Motor neuron (in vitro differentiated cells): ENCODE measurements at places on chromosomes 3 and 15.

DNA sequence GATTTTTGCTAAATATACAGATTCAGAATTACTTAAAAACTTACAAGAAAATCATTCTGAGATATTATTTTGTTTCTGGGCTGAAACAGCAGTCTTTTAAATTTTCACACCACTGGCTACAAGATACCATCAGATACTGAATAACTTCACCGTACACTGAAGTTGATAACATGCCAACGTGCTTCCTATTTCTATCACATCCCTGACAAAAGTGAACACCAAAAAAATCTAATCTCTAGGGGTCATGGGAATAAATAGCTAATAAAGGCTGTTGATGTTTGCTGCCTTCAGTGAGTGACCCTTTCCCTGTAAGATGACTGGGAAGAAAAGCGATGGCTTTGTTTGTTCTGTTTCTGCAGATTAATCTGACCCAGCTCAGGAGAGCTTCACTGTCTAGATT is 120.5 kb downstream of the DUT start:
- ATAC-seq = no peak

- ATAC-seq = no peak
Observed at GRCh38 chr3:82342521-82342920, 581.1 kb upstream of the GBE1 start.

GRCh38 chr3:124532071-124532470 is 198.2 kb upstream of the UMPS start:
- ATAC-seq = no peak

- no peak for ATAC-seq
Observed at GRCh38 chr3:155553780-155554179, 191.1 kb downstream of the PLCH1 start.

DNA sequence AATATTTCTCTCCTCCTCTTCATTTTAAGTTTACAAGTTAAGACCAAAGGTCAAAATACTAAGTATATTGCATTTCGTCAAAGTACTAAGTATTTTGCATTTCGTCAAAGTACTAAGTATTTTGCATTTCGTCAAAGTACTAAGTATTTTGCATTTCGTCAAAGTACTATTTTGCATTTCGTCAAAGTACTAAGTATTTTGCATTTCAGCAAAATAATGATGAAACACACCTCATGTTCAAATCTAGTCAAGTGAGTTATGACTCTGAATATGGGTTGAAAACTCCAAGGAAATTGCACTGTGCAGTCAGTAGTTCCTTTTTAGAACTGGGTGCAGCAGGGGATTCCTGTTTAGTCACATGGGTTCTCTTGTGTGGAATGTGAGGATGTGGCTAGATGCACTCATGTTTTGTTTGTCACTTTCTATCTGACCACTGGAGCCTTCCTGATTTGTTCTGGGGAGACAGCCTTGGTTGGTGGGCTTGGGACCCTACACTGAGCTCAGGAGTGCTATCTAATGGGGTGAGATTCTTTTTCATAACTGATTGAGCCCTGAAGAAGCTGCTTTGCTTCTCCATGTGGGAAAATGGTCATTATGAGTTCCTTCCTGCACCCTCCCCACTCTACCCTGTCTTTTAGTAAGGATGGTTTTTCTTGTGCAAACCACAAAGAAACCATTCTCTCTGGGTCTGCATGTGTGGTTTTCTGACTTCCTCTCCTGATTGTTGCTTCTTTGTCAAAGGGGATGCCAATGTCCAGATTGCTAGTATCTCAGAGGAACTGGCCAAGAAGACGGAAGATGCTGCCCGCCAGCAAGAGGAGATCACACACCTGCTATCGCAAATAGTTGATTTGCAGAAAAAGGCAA is 73.4 kb downstream of the CCK start:
- ATAC-seq = peak; percentile 85

DNA sequence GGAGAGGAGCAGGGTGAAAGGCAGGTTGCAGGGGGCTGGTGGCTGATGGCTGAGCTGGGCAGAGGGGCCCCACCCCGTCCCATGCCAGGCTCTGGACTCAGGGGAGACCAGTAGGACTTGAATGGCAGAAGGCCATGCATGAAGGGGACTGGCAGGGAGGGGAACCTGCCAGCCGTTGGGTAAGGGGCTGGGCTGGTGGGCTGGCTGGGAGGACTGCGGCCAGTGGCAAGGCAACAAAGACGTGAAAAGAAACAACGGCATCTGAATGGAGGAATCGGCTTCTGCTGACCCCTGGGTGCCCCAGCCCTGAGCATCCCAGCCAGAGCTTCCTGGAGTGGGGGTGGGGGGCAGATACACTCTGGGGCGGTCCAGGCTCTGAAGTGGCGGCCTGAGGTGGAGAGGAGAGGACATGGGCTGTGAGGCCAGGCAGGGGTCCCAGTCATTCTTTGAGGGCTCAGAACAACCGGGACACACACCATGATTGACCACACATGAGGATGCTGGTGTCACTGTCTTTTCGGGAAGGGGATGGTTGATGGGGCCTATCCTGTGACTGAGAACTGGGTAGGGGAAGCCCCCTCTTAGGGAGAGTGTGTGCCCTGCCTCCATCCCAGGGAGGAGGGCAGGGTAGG is 11.7 kb downstream of the GLYCTK start:
- ATAC-seq = peak; percentile 58

DNA sequence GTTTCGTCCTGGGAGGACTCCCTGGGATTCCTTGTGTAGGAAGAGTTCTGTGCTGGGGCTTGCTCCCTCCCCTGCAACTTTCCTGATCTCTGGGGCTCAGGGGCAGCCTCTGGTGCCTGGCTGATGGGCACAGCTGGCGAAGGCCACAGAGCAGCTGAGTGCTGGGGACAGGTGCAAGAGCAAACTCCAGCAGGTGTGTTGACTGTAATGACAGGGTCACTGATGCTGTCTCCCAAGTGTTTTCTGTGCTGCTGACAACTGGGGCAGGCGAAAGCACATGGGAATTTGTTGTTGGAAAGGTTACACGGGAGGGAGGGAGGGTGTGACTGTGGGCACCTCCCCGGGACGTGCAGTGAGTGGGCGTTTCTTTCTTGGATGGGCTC is 21.6 kb downstream of the CPN2 start:
- no peak for ATAC-seq

- no peak for ATAC-seq
Observed at GRCh38 chr3:160684368-160684740, 7.4 kb downstream of the ARL14 start.

- no peak for ATAC-seq
Observed at GRCh38 chr15:48796930-48797329, 13.9 kb downstream of the CEP152 start.

DNA sequence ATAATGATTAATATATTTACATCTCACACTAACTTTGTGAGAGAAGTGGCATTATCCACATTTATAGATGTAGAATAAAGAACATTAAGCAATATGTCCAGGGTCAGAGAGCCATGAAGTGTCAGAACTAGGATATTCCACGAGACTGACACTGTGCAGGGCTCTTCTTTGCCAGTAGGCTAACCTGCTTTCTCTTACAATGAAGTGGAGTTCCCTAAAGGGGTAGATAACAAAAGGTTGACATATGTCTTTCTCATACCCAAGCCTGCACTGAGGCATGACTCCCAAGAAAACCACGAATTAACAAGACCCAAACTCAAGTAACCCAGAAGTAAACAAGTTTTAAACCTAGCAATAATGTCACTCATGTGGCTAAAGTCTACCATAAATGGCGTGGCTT is 191.5 kb upstream of the SLC2A2 start:
- no peak for ATAC-seq

DNA sequence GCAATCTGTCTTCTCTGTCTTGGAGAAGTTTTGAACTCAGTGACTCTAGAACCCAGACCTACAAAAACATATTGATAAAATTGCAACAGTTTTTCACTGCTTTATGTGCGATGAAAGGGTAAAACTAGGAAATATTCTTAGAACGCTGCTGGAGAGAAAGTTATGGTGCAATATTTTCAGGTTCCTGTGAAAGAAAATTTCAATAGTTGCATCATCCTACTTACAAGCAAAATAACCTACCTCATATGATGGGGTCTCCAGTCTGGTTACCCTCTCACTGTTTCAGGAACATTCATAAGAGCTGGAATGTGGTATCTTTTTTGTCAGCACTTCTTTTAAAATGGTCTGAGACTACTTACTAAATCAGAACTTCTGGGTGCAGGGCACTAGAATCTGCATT is 27.1 kb downstream of the GATM start:
- ATAC-seq = no peak
